ENCODE measurements at places on chromosomes 3 and 15. TPM values are rescaled to one million over a fixed set of nuclear protein-coding genes. Genes with fewer than 3 reads are reported as not detected.

The ADGRG7 gene
- total RNA-seq, result not detected

The CLDN18 gene
- total RNA-seq, result 162 TPM

The ILDR1 gene
- 8.3 TPM for total RNA-seq

The TUSC7 gene
- not detected for total RNA-seq

The FOXL2 gene
- not detected for total RNA-seq

The CYP1A1 gene
- total RNA-seq, result 0.38 TPM

DNA sequence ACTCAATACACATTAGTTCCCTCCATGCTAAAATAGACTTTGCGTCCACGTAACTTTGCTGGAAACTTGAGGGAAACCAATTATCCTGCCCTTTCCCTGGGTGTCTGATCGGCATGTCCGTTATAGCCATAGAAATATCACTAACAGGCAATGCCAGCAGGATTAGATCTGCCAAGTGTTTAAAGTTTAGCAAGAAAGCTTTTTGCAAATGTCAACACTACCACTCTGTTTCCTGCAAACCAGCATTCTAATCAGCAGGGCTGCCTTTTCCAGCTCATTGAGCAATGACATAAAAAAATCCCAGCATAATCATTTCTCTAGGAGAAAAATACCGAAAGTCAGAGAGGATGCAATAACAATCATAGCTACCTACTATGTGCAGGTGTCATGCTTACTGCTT is 60.9 kb downstream of the NOX5 start:
- H3K27me3 ChIP-seq, result no peaks in the 10 kb centered on the region
- no peaks in the 10 kb centered on the region for H3K36me3 ChIP-seq
- peak overlapping the region; percentile 72 for H3K4me3 ChIP-seq
- peaks cover 27% of the 10 kb centered on the region for H3K4me1 ChIP-seq
- no peak overlapping the region for H3K27ac ChIP-seq

- no peak for DNase-seq
- no peaks in the 10 kb centered on the region for H3K27me3 ChIP-seq
- H3K4me3 ChIP-seq, result no peak overlapping the region
Measured at GRCh38 chr3:165532851-165533250, 304.4 kb downstream of the BCHE start.

DNA sequence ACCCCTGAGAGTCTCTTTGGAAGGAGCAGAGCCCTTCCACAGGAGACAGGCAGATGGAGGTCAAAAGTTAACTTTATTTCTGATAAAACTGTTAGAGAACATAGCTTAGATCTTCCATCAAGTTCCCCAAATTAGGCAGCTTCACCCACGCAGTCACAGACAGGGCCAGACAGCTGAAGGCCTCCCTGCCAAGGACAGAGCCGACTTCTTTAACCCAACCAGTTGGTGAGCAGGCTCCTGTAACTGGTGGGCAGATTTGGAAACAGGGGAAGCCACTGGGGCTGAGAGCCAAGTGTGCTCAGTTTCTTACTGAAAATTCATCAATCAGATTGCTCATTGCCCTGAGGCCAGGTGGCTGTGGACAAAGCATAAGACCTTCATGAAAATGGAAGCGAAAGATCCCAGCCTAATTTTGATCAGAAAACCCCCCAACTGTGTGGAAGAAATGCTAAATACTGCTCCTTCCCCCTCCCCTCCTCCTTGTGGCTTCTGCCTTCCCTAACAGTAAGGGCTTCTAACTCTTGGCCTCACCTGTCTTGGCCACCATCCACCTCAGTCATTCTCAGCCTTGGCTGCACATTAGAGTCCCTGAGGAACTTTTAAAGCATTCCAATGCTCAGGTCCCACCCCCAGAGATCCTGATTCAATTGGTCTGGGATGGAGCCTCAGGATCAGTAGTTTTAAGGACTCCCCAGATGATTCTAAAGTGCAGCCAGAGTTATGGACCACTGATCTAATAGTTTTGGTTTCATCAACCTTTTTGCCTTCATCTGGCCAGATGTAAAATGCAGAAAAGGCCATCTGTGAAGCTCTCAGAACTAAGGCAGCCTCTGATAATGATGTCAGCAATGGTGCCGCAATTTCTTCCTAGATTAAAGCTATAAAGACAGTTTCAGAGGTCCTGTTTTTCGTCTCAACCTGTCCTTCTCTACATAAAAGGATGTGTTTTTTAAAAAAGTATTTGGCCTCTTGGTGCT is 11.5 kb downstream of the CLRN1 start:
- no peak for DNase-seq
- no peaks in the 10 kb centered on the region for H3K27me3 ChIP-seq
- no peak overlapping the region for H3K27ac ChIP-seq
- H3K36me3 ChIP-seq, result no peaks in the 10 kb centered on the region
- no peaks in the 10 kb centered on the region for H3K4me1 ChIP-seq

DNA sequence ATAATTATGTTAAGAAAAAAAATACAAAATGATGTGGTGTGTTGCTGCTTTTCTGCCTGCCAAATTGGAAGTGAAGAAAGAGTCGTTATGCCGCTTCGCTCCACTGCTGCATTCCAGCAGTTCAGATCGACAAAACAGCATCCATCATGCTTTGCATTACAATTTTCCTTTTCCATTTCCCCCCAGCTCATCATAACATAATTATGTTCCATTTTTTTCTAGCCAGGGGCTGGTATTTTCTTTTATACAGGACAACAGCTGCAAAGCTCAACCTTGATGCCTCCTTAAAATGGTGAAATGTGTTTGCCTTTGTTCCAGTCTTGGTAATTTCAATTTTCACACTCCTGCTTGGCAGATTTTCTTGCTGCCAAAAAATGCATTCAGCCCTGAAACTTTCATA is 44.9 kb upstream of the KBTBD12 start:
- no peak for DNase-seq
- no peaks in the 10 kb centered on the region for H3K4me1 ChIP-seq
- no peaks in the 10 kb centered on the region for H3K36me3 ChIP-seq
- no peaks in the 10 kb centered on the region for H3K27me3 ChIP-seq
- no peak overlapping the region for H3K27ac ChIP-seq
- H3K4me3 ChIP-seq, result no peak overlapping the region

GRCh38 chr3:54188176-54188791 is 65.9 kb downstream of the CACNA2D3 start:
- no peak overlapping the region for H3K27ac ChIP-seq
- no peaks in the 10 kb centered on the region for H3K27me3 ChIP-seq
- no peak for DNase-seq

DNA sequence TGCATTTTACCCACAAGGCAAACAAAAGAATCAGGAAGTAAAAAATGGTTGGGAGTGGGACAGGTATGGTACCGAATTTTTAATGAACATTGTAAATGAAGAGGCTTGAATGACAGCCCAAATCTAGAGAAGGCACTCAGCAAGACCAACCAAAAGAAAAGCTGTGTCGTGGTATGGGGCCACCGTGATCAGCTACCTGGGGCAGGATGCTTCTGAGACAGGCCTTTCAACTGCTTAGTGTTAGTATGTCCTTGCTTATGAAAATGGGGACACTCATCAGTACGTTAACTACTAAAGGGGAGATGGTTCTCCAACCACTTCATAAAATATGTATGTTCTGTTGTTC is 228.7 kb upstream of the ST8SIA2 start:
- H3K4me3 ChIP-seq, result no peak overlapping the region
- H3K4me1 ChIP-seq, result no peaks in the 10 kb centered on the region
- H3K27ac ChIP-seq, result no peak overlapping the region
- DNase-seq, result no peak

DNA sequence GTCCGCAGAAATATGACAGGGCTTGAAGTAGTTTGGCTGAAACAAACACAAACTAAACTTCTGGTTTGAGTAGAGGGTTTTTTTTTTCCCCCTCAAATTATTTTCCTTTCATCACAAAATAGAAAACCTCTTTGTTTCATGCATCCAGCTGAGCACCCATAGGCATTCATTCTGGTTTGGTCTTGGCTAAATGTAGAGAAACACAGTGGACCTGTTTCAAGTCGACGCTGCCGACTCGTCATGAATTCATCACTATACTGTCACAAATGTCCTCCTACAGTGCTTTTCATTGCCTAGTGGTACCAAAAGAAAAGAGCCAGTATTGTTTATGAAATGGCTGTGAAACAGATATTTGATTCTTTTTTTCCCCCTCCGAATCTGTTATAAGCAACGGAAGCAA is 52.4 kb upstream of the GYG1 start:
- H3K4me1 ChIP-seq, result peaks cover 5% of the 10 kb centered on the region
- no peak for DNase-seq
- H3K27ac ChIP-seq, result no peak overlapping the region
- H3K4me3 ChIP-seq, result no peak overlapping the region

DNA sequence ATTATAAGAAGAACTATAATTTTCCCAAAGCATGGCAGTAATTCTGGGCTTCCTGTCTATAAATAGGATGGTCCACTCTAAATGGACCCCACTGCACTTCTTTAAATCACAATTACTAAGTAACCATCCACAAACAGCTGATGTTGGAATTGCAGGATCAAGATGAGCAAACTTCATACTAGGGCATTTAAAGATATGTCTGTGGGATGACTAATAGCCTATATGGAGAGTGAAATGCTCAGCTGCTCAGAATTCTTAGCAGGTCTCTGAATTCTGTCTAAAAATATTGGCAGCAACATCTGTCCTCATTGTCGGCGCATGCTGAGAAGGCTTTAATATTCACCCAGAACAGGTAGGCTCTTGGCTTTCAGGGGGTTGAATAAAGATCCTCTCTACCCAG is 140.4 kb downstream of the SATB1 start:
- no peaks in the 10 kb centered on the region for H3K27me3 ChIP-seq
- no peaks in the 10 kb centered on the region for H3K36me3 ChIP-seq
- H3K4me3 ChIP-seq, result no peak overlapping the region
- no peak overlapping the region for H3K27ac ChIP-seq

DNA sequence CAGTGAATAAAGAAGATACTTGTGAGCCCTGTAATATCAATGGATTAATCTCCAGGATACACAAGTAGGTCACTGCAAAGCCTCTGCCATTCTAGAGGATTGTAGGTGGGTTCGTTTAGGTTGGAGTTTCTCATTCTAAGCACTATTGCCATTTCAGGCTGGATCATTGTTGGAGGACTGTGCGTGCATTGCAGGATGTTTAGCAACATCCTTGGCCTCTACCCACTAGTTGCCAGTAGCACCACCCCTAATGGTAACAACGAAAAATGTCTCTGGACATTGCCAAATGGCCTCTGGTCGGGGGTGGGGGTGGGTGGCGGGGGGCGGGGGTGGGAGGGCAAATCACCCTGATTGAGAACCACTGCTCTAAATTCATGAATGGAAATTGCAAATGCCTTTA is 4.9 kb upstream of the IFT57 start:
- H3K27me3 ChIP-seq, result no peaks in the 10 kb centered on the region
- H3K27ac ChIP-seq, result no peak overlapping the region
- DNase-seq, result no peak

DNA sequence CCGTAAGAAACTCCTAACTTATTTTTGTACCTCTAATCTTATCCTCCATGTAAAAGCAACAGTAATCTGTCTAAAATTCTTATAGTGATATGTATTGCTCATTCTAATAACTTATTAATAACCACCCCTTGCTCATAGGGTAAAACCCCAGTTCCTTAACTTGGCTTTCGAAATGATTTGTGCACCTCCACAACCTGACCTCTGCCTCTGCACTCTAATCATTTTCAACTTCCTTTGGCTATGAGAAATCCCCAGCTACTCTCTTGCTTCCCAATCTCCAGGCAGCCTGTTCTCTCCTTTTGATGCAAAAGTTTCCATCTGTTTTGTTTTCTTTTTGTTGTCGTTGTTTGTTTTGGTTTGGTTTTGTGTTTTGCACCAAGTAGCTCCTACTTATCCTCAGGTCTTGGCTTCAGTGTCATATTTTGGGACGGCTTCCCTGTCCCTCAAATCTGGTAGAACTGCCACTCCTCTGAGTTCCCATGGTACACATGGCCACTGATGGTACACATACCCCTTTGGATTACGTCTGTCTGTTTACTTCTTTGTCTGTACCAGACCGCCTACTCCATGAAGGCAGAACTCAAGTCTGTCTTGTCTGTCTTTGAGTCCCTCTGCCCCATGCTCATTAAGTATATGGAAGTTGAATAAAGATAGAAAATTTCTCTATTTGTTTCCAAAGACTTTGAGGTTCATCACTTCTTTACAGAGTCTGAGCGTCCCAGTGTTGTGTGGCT is 105.6 kb upstream of the TGFBR2 start:
- peaks cover 3% of the 10 kb centered on the region for H3K4me1 ChIP-seq
- no peak overlapping the region for H3K27ac ChIP-seq
- H3K27me3 ChIP-seq, result no peaks in the 10 kb centered on the region
- DNase-seq, result no peak
- H3K4me3 ChIP-seq, result no peak overlapping the region

DNA sequence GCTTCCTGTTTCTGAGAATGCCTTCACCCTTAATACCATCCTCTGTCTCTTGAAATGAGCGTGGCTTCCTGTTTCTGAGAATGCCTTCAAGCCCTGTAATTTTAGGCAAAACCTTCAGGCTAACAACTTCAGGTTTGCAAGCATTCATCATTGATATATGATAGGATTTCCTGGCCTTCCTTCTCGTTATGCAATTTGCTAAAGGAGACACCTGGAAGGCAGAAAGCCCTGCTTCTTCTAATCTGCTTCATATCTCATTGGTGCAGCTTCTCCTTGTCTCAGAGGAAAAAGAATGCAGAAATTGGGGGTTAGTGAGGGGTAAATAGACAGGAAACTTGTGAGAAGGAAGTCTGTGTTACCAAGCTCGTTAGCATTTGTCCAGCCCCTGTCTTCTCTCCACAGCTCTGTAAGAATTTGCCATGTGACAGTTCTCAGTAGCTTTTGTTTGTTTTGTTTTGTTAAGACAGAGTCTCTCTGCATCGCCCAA is 7.3 kb downstream of the ARL6IP5 start:
- no peak for DNase-seq
- H3K27ac ChIP-seq, result peak overlapping the region; percentile 62

DNA sequence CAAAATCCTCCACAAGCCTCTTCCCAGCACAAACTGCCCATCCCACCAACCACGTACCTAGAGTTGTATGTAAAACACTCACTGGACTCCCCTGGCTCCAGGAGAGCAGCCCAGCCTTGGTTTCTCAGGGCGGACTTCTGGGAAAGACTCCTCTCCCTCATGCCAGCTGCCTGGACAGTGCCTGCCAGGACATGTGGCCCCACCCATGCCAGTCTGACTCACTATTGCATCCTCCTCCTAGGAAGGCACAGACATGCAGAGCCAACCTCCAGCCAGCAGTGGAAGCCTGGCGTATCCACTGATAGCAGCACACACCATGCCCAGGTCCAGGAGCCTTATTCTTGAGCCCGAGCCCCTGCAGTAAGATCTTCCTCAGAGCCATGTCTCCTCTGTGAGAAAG is 8.6 kb downstream of the PKM start:
- no peaks in the 10 kb centered on the region for H3K27me3 ChIP-seq
- DNase-seq, result no peak
- no peak overlapping the region for H3K4me3 ChIP-seq
- peaks cover 40% of the 10 kb centered on the region for H3K4me1 ChIP-seq
